ENCODE measurements at places on chromosomes 3 and 15.

DNA sequence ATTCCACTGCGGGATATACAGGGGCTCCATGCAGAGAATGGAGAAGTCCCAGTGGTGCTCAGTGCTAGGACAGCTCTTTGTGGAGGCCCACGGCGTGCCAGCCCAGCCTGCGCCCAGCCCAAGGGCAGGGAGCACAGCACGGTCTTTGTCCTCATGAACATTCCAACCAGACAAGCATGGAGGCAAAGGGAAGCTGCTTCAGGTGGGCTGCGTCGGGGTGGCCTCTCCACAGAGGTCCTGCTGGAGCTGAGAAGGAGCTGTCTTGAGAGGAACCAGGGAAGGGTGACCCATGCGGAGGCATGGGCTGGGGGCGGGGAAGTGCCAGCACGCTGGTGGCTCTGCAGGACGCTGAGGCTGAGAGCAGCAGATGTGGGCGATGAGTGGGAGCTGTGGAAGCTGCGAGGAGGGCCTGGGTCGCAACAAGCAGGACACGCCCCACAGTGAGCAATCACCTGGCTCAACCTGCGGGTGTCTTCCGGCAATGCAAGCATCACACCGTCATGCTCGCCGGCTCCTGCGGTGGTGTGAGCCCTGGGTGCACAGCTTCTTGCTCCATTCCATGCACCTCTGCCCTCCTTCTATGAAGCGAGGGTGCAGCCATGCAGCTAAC, 14.0 kb upstream of the KLF15 start:
- no peak for DNase-seq

DNA sequence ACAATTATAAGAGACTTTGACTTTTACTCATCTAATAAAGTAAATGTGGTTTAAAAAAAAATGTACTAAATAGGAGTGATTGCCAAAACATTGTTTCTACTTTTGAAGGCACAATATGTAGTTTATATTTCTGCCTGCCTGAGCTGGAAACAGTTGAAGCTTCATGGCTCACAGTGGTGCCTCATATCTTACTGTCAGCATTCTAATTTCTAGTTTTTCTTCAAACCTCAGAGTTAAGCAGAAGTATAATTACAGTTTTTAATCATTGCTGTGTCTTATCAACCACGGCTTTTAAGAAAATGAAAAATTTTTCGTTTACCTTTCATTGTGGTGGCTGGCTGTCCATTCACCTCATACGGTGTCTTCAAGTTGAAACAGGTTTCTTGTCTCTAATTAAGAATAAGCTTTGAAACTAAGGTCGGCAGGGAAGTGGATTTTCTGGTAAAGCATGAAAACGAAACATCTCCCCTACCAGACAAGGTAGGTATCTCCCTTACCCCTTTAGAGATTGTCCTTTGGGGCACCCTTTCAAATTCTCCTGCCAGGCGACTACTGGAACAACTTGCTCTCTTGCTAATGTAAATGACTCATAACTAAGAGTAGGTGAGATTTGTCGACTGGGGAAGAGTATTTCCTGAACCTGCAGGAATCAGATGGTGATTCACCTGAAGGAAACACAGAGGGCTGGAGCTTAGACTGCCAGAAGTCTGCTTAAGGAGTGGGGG, at the start of gene GPR87:
Gene GPR87 (minus strand): TSS at position 554 of the 725 bp plus-strand sequence. CDS start 16,720 bp downstream, outside the sequence.
- DNase-seq = no peak

- no peak for DNase-seq
Observed at GRCh38 chr3:180707896-180708295, 28.6 kb upstream of the CCDC39 start.

DNA sequence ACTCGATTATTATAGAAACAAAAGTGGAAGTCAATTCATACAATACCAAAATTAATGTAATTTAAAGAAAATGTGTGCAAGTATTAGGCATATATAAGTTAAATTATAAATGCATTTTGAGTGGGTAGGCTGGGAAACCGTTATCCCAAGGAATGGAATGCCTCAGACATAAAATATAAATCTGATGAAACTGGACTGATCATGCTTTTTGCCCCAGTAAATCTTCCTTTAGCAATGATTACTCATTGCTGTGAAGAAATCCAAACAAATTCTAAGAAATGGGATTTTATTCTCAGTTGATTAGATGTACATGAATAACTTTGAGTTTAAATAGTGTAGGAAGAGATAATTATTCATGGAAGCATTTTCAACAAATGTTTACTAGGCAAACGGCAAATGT, 185.5 kb upstream of the KCNMB2 start:
- no peak for DNase-seq

GRCh38 chr3:143668924-143669790, 179.1 kb downstream of the SLC9A9 start:
- no peak for DNase-seq

GRCh38 chr3:16264708-16265454, at the start of the genes DPH3 and OXNAD1:
TSS of gene DPH3 (minus strand) at chr3:16264943. CDS start at chr3:16264876, 67 bp downstream.
TSS of gene OXNAD1 (plus strand) at chr3:16265212. CDS start at chr3:16270953, 5,741 bp downstream.
- DNase-seq = peak; percentile 100

DNA sequence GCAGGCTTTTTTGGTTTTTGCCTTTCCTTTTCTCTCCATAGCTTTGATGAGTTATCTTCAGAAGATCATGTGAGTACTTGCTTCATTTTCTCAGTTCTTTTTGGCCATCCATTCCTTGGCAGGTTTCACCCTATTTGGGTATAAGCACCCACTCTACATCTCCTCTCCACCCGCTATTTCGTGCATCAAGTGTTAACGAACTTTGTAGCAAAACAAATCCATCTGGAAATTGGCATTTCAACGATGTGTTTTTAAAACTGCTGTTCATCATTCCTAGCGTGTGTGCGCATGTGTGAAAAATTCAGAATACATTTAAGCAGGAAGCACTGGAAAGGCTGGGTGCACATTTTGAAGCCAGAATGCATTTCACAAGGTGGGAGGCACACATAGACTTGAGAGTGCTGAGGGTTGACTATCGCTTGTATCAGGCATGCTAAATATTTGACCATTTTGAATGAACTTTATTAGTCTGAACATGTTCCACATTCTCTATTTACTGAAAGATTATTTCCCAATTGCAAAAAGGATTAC, 89.7 kb upstream of the FHIT start:
- DNase-seq = no peak

GRCh38 chr15:73996267-73996666, 1.8 kb downstream of the PML start:
- DNase-seq = no peak

- peak; percentile 60 for DNase-seq
Observed at GRCh38 chr15:84929795-84930603, 45.5 kb downstream of the SLC28A1 start.

DNA sequence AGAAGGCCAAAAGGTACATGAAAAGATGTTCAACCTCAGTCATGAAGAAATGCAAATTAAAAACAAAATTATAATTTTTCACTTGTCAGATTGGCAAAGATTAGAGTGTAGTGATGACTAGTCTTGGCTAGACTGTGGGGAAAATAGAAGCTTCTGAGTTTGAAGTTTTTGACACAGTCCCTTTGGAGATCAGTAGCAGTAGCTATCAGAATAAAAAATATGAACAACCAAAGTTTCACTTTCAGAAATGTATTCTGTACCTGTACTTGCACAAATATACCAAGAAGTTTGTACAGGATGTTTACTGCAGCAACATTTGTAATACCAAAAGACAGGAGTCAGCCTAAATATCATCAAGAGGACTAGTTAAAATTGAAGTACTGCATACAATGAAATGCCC, 14.1 kb downstream of the ATP2C1 start:
- DNase-seq = no peak

GRCh38 chr3:193857996-193858395, 265.0 kb downstream of the OPA1 start:
- DNase-seq = peak; percentile 96

DNA sequence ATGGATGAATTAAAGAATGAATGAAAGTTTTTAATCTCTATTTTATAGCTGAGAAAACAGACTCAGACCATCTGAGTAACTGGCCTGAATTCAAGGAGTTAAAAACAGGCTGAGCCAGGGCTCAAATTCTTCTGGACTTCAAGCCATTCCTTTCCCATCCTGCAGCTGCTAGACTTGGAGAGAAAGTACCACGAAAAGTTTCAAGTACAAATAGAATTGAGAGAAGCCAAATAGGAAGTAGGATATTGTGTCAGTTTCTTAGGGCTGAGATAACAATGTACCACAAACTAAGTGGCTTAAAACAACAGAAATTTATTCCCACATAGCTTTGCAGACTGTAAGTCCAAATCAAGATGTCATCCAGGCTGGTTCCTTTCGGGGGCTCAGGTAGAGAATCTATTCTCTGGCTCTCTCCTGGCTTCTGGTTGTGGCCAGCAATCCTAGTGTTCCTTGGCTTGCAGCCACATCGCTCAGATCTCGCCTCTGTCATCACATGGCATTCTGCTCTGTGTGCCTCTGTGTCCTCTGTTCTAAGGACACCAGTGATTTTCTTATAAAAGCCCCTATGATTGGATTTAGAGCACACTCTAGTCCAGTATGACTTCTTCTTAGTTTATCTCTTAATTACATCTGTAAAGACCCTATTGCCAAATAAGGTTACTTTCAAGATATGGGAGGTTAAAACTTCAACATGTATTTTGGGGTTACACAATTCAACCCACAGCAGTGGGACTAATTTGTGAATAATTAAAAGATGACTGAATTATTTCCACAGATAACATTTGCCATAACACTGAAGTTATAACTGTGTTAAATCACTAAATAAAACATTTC, 25.7 kb upstream of the GOLIM4 start:
- DNase-seq = peak; percentile 44

DNA sequence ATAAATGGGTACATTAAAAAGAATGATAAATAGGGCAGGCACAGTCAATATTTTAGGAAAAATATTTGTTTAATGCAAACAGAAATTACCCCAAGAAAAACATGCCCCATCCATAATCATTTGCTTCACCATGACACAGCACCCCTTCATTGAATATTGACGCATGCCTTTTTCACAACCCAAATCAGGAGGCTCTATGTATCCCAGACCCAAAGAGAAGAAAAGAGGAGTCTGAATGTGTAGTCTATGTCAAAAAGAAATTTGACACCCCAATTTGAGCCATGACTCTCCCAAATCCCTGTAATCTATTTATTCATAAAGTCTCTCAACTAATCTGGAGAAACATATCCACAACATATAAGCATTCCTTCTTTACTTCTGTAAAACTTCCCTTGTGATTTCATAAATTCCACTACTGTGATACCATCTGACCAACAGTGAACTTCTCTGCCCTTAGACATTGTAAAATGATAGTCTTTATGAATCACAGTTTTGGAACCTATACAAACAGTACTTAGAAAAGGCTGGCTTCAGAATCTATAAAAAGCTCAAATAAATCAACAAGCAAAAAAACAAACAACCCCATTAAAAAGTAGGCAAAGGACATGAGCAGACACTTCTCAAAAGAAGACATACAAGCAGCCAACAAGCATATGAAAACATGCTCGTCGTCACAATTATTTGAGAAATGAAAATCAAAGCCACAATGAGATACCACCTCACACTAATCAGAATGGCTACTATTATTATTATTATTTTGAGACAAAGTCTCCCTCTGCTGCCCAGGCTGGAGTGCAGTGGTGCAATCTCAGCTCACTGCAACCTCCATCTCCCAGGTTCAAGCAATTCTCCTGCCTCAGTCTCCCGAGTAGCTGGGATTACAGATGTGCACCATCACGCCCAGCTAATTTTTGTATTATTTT, 53.4 kb upstream of the XRN1 start:
- DNase-seq = peak; percentile 73

DNA sequence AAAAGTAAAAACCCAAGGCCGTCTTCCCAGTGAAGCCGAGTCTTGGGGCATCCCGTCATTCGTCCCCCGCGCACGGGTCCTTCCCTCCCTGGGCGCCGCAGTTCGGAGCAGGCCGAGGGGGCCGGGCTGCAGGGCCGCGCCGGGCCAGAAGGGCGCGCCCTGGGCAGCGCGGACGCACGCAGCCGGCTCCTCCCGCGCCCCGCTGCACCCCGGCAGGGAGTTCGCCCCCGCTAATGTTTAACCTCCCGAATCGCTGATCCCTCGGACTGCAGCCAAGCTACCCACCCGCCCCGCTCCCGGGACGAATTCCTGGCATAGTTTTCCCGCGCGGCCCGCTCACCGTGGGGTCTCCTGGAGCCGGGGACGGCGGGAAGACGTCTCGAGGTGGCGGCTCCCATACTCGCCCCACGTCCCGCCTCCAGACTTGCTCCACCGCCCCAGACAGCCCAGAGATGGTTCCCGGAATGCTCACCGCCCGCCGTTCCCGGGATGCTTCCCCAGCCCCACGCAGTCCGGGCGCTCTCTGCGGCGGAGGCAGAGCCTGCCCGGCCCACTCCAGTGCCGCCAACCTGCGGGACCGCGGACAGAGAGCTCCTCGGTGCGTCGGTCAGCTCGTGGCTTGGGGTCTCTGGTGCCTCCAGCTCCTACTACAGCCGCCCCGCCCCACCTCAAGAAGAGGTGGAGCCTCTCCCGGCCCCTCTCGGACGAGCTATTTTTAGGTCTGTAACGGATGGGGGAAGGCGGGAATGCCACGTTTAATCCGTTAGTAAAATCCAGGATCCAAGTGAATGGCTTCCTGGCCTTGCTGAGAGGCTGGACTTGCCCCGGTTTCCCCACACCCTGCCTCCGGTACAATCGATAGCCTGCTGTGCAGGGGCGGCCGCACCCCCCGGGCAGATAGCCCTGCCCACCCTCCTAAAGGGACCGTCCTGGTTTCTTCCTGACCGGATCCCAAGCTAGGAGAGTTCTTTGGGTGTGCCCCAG, at the start of gene DZIP1L:
Gene DZIP1L (minus strand): TSS at position 621 of the 984 bp plus-strand sequence. CDS start 11,637 bp downstream, outside the sequence.
- peak; percentile 75 for DNase-seq

DNA sequence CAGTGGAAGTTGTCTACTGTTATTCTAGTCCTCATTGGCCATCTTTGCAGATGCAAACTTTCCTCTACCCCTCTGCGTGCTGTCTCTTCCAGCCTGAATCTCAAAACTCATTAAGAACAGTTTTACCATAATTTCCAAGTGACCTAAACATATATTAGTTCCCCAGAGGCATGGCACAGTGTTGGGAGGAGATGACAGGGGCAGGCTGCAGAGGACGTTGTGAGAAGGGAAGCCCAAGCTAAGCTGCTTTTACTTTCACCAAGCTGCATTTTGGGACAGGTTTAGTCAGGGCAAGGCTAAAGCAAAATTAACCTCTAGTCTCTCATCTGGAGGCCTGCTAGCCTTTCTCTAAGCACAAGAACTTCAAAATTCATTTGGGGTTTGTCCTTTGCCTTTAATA, 318.6 kb upstream of the SATB1 start:
- DNase-seq = no peak

GRCh38 chr3:74282202-74282601, 332.3 kb downstream of the CNTN3 start:
- no peak for DNase-seq

Data from astrocyte of the spinal cord (primary cell).